ENCODE measurements at places on chromosomes 2 and 18.
A peak's percentile ranks its signal among the peaks of the same experiment; 100 is the strongest.

DNA sequence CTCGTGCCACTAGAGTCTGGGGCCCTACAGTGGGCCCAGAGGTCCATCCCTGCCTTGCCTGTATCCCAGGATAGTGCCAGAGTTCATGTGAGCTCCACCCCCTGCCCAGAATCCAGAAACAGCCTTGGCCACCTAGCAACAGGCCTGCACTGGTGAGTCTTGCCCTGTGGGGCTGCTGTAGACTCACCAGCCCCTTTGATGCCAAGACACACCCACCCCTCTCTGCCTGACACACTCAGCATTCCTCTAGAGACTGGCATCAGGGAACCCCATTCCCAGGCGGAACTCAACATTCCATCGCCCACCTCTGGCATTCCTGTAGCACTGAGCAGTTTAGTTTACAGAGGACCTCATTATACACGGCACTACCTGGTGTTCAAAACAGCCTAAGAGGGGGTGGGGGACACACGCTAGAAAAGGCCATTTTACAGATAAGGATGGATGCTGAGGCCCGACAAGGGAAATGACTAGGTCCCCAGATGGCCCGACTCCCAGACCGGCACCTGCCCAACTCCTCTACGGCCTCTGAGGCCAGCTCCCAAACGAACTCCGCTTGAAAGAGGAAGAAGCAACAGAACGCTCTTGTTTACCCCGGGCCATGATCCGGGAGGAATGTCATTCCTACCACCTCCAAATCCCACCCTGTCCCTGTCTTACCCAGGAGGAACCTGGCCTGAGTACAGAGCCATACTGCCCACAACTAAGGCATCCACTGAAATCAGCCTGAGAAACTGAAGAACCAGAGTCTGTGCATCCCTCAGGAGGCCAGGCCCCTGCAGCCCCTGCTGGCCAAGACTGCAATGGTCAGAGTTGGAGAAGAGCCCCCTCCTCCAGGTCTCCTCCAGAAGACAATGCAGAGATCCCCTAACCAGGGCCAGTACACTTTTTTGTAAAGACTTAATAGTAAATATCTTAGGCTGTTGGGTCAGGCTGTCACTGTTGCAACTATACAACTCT is 180.2 kb downstream of the TNS1 start:
- DNase-seq, result no peak

DNA sequence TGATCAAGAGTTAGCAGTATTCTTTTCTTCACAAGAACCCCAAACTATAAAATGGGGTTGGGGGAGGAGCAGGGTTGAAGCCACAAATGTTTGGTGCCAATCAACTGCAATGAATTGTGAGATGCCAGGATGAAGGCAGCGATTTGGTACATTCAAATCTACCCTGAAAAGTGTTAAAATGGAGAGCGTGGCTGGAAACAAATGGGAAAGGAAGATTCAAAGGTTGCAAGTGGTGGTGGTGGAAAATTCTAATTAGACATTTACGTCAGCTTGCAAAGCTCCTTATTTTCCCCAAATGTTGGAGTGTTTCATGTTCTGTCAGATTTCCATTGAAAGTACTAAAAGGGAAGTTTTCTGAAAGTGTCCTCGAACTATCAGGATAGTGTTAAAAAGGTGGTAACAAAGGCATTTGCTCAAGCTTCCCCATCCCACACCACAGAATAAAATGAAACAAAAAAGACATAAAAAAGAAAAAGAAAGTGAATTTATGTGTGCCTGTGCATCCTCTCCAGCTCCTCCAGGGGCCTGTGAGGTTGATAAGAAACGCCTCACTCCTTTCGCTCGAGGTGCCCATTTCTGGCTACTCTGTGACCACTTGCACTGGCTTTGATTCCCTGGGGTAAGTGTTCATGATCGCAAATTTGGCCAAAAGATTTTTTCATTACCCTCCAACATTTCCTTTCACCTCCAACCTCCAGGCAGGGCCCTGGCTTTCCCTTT is 424.1 kb upstream of the POU3F3 start:
- DNase-seq, result no peak

- peak; percentile 65 for DNase-seq
Measured at GRCh38 chr18:27954226-27954625, 222.7 kb downstream of the CDH2 start.

GRCh38 chr18:3867864-3868311 is 417.9 kb downstream of the TGIF1 start:
- peak; percentile 39 for DNase-seq

DNA sequence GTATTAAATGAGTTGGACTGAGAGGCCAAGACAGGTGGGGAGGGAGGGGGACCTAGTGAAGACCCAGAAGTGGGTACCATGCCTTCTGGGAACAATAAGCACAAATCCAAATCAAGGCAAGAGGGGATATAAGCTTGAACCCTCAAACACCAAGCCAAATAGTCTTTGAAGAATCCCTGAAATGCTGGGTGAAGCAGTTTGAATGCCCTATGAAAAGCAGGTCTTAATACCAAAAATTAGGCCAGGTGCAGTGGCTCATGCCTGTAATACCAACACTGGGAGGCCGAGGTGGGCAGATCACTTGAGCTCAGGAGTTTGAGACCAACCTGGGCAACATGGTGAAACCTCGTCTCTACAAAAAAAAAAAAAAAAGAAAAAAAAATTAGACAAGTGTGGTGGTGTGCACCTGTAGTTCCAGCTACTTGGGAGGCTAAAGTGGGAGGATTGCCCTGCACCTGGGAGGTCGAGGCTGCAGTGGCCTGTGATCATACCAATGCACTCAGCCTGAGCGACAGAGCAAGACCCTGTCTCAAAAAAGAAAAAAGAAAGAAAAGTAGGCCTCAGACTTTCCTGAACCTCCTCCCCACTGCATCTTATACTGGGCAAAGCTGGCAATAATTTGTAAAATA is 3.5 kb downstream of the PCBP1 start:
- DNase-seq, result no peak

GRCh38 chr2:95313296-95314131 is 16.4 kb downstream of the KCNIP3 start:
- no peak for DNase-seq

GRCh38 chr18:76370201-76370600 is 124.8 kb downstream of the ZNF516 start:
- DNase-seq, result peak; percentile 1

GRCh38 chr2:172905937-172906811 is 169.5 kb upstream of the MAP3K20 start:
- DNase-seq, result no peak

DNA sequence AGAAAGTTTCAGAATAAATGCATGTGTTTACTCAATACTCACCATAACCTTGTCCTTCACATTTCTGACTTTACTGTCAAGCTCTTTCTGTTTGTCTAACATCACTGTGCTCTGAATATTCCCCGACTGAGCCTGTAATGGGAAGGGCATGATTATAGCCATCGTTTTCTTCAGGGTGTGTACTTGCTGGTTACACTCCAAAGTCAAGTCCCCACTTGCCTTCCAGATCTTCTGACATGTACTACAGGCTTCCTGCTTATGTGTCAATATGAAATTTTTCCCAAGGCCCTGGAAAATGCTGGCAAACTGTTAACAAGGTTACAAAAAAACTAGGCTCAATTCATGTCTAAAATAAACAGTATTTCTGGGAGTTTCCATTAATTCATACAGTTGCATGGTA is 12.9 kb downstream of the STAT1 start:
- no peak for DNase-seq

- no peak for DNase-seq
Measured at GRCh38 chr2:187008111-187008510, 159.1 kb upstream of the ZSWIM2 start.

- peak; percentile 3 for DNase-seq
Measured at GRCh38 chr2:240375024-240375645, 60.3 kb upstream of the GPC1 start.

- DNase-seq, result no peak
Measured at GRCh38 chr18:8769509-8770095, 64.2 kb downstream of the MTCL1 start.

DNA sequence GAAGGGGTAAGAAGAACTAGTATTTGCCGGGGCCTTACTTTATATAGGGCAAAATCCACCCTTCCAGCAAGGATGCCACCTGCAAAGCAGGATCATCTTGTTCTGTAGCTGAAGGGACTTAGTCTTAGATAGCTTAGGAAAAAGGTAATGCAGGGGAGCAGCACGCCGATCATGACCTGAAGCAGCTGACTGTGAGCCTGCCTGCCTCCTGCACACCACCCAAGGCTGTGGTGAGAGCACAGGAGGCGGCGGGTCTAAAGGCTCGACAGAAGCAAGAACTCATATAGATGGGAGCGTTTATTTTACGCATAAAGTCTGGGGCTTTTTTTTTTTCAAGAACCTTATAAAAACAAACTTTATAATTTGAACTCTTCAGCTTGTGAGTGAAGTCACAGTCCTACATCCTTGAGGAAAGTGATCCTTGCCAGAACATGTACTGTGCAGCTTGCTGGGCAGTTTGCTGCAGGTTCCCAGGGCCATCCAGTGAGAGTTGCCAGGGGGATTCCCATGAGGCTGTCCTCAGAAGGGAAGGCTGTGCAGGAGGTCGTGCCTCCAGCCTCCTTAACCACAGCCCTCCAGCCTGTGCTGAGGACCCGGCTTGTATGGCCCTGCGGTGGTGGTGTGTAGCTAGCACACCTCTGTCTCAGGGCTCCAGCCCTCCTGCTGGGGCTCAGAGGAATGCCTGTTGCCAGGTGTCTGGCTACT is 92.1 kb downstream of the RNF144A start:
- peak; percentile 43 for DNase-seq

DNA sequence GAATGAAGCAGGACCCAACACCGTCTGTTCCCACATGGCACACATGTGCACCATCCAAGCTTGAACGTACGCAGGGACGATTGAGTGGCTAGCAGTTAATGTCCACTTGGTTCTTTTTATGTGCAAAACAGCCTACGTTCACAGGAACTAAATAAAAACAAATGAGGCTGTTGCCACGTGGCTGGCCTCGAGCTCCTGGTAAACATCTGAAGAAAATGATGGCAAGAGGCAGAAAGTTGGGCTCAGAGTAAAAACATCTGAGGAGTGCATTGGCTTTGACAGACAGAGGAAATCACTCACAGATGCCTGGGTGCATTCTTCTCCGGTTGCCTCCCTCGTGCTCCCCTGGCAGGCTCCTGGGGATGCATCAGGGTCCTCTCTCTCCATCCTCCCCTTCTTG is 177.9 kb downstream of the NRP2 start:
- no peak for DNase-seq

GRCh38 chr2:232339121-232340081 is 39.1 kb upstream of the ALPP start:
- no peak for DNase-seq

- DNase-seq, result no peak
Measured at GRCh38 chr2:8607606-8608005, 74.2 kb upstream of the ID2 start.

GRCh38 chr2:188762151-188762550 is 212.0 kb upstream of the COL3A1 start:
- DNase-seq, result no peak

DNA sequence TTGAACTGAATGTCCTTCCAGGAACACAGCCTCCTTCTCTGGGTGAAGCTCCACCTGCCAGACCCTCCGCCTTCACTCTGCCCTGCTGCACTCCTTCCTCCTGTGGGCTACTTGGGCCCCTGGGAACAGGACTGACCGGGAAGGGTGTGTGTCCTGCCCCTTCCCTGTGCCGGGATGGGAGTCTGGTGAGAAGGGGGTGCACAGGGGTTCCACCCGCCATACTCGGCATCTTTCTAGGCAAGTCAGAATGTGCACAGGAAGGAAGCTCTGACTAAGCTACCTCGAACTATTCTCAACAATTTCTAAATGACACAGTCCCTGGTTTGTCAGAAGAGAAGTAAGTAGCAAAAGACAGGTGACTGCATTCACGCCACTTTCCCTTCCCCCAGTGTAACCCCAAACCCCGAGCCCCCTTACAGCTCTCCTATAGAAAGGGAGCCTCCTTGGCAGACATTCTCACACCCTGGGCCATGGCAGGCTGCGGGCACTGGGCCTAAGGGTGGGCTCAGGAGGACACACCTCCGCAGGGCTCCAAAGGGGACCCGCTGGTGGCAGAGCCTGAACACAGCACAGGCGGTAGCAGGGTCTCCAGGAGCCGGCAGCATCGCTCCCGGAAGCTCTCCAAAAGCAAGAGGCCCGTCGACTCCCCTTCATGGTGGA is 184.1 kb downstream of the HDAC4 start:
- no peak for DNase-seq

DNA sequence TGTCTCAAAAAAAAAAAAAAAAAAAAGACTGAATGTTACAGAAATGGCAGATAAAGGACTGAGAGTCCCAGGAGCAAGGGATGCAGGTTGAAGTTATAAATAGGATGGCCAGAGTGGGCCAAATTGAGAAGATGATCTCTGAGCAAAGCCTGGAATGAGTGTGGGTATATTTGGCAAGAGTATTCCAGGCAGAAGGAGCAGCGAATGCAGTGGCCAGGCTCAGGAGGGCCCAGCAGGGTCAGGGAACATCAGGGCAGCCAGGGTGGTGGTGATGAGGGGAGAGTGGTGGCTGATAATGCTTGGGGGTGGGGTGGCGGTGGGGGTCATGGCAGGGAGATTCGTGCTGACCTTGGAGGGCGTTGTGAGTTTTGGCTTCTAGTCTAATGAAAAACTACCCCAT is 141.3 kb upstream of the AGAP1 start:
- no peak for DNase-seq

DNA sequence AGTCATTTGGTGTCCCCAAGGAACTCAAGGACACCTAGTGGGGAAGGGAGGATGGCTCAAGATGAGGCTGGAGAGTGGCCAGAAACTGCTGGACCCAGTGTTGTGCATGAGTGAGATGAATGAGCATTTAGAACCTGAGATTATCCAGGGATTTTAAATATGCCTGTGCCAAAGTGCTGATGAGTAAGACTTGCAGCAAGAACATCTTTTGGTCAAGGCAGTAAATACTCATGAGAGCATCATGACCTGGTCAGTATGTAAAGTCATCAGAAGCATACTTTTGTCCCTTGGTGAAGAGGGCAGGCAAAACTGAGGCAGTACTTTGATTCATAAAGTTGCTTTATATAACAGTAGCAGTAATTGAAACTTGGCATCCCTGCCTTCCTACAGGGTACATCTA is 3.1 kb upstream of the SPP2 start:
- DNase-seq, result no peak

DNA sequence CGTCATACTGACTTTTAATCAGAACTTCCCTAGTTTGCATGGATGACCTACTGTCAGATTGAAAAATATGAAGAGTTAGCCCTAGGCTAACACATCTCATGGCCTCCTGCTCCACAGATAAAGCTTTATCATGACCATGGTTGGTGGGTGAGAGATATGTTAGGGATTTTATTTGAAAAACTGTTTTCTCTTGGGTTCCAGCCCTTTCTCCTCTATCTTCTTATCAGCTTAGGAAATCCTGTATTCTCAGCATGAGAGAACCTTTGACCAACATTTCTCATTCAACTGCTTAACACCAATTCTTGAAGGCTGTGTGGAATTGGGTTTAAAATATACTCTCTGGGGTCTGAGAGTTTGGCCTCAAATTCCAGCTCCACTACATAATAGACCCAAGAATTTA is 1407.0 kb upstream of the CELF4 start:
- DNase-seq, result no peak

GRCh38 chr2:121662656-121663055 is 13.4 kb upstream of the CLASP1 start:
- no peak for DNase-seq

DNA sequence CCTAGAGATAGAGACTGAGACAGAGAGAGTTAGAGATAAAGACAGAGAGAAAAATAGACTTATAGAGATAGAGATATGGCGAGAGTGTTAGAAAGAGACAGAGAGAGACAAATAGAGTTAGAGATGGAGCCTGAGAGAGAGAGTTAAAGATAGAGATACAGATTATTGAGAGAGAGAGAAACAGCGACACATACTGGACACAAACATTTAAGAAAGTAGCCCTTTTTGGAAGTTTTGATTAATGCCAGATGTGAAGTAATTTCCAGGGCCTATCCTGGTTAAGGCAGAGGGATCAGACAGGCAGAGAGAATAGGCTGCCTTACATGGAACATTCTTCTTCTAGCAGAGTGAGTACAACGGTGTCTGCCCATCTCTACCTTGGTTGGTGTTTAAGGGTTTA is 311.6 kb upstream of the CDH7 start:
- DNase-seq, result no peak
